HuH-7.5 (cell line): ENCODE measurements at places on chromosomes 3 and 15.

- DNase-seq, result no peak
These were observed 295.0 kb upstream of the ICE2 start for GRCh38 chr15:60773901-60774300.

DNA sequence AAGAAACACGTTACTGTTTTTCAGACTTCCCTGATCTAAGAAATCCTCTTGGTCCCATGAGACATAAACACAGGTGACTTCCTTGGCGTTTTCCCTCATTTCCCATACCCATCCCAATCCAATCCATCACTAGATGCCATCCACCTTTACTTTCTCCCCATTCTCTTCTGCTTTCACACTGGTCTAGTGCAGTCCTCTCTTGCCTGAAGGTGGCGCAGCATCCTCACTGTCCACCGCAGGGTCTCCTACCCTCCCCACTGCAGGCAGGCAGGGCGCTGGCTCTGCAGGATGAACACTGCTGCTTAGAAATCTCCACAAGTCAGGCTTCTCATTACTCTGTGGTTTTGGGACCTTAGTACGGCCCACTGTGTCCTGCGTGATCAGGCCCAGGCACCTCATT, 58.2 kb downstream of the RAB7A start:
- DNase-seq, result no peak

GRCh38 chr3:8553405-8553804, 51.8 kb downstream of the LMCD1 start:
- no peak for DNase-seq

GRCh38 chr15:55334371-55334770, 15.3 kb downstream of the PIGB start:
- DNase-seq, result no peak

GRCh38 chr3:197926418-197926817, 23.6 kb upstream of the RPL35A start:
- no peak for DNase-seq

DNA sequence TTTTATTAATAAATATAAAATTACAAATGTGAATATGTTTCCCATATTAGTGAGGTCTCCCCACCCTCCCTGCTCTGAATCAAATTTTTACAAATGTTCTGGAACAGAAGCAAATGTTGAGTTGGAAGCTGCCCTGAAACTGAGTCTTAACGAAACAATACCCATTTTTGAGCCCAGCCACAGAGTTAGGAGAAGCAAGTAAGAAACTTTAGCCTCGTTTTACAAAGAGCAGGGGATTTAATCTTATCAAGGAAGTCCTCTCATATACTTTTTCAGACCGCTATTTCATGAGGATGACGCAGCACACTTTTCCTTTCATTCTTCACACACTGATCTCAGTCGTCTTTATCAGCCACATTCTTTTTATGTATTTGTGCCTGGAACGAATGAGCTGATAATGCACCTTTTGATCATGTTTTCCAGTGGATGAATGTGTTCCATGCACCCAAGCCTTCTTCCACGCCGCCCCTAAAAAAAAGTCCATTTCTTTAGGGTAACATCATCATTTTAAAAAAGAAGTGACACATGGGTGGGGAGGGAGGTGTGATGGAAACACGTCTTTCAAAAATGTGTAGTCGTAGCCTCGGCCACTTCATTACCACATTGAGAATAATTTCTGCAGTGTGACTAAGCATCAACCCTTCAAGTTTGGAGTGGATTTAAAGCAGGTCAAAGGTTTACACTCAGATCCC, 48.1 kb downstream of the SETMAR start:
- DNase-seq, result no peak

DNA sequence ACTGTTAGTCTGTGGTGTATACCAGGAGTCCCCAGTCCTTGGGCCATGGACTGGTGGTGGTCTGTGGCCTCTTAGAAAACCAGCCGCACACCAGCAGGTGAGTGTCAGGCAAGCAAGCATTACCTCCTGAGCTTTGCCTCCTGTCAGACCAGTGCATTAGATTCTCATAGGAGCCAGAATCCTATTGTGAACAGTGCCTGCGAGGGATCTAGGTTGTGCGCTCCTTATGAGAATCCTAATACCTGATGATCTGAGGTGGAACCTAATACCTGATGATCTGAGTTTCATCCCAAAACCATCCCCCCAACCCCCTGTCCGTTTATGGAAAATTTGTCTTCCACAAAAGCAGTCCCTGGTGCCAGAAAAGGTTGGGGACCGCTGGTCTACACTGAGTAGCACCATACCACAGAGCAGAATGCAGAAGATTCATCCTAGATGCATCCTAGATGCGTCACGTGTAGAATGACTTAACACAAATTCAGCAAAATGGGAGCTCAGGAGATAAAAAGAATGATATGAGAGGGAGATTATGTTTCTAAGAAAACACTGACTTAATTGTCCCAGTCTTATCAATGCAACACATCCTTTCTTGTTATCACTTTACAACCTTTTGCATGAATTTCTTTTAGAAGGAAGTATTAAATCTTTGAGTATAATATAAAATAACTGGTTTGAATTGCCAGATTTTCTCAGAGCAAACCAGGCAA, 28.5 kb downstream of the SELENOT start:
- DNase-seq, result no peak

DNA sequence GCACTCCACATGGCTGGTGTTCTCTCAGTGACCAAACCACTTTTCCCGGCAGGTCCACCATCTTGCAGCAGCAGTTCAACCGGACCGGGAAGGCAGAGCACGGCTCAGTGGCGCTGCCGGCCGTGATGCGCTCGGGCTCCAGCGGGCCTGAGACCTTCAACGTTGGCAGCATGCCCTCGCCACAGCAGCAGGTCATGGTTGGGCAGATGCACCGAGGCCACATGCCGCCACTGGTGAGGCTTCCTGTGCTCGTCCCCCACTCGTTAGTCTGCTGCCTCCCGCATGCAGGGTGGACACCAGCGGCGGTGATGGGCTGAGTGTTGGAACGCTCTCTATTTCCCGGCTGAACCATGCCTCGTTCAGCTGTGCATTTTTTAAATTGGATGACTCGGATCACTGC, 344.9 kb upstream of the TPM1 start:
- no peak for DNase-seq

GRCh38 chr15:63362196-63362595, 19.4 kb downstream of the CA12 start:
- DNase-seq, result no peak

DNA sequence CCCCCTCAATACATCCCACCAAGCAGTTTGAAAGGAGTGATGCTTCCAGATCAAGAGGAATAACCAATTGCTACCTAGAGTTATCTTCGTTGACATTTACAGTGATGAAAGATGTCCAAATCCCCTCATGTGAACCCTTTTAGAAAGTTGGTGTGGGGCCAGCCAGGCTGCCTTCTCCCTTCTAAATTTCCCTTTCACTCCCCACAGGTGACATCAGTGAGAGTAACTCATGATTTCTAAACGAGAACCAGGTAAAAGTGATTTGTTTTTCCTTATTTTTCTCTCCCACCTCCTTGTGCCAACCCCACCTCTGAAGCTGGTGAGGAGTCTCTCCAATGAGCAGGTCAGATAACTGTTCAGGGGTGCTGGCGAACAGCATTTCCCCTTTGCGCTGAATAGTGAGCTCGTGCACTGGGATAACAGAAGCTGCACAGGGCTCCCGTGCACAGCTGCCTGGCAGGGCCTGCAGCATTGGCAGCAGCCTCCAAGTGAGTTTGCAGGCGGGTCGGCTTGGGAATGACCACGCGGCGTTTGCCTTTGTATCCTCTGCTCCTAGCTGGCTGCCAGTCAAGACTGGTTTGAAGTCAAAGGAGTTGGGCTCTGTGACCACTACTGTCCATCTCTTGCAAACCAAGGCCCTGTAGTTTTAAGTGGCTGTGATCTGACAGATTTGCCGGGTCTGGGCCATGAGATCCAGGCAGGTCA, 70.2 kb upstream of the CORO2B start:
- no peak for DNase-seq

GRCh38 chr3:79534727-79535126, 233.1 kb downstream of the ROBO1 start:
- DNase-seq, result no peak

GRCh38 chr15:60557191-60557618, 78.3 kb upstream of the ICE2 start:
- DNase-seq, result no peak

- peak; percentile 94 for DNase-seq
These were observed 35.2 kb downstream of the BDH1 start for GRCh38 chr3:197520311-197521276.

GRCh38 chr3:192901435-192901834, 16.2 kb downstream of the MB21D2 start:
- DNase-seq, result no peak

DNA sequence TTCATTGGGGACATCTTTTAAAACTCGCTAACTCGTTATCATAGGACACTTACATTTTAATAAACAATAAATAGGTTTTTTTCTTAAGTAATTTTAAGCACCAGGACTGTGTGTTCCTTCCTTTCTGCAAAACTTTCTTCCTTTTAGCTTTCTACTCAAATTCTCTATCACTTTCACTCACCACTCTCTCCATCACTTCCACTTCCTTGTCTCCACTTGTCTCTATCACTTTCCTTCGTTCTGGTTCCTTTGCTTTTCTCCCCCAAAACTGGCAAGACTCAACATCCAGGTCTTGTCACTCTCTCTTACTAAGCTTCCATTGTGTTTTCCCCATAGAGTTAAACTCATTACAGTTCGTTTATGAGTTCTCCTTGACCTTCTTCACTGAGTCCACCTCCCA, 99.0 kb downstream of the ZPLD1 start:
- no peak for DNase-seq

GRCh38 chr3:127275287-127275781, 12.5 kb downstream of the PRR20G start:
- no peak for DNase-seq

DNA sequence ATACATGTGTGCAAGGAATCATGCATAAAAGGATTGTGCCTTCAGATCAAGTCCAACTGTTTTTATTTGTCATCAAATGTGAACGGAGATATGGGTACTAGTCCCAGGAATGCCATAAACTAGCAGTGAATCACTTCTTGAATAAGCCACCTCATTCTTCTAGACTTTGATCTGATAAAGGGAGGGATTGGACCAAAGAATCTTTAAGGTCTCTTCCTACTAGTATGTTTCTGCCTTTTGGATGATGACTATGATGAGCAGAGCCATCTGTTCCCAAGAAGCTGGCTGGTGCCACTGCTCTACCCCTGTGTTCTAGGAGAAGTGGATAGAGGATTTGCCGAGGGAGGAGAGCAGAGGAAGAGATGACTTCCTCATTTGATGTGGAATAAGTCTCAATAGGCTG, 28.8 kb upstream of the UACA start:
- DNase-seq, result no peak

DNA sequence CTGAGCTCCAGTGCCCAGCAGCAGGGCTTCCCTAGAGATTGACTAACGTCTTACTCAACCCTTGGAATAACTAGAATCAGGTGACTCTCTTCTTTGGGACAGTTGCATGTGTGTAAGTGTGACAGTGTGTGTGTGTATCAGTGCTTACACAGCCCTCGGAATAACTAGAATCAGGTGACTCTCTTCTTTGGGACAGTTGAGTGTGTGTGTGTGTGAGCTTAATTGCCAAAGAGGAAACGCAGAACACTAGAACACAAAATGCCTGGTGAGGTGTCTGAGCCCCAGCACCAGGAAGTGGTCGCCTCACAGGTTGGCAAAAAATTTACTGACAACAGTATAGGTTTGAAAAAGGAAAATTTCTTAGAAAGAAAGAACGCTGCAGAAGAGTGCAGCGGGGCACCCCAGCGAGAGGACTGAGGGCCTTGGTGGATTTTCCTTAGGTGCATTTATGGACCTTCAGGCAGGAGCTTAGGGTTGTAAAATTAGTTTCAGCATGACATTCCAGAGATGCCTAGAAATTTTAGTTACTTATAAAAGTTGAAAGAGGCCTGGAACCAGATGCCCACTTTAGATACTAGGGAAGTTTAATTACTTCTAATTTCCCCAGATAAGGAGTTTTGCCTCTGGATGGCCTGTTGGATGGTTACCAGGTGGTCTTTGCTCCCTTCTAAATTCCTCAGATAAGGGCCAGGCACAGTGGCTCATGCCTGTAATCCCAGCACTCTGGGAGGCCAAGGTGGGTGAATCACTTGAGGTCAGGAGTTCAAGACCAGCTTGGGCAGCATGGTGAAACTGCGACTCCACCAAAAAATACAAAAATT, 3.7 kb upstream of the WDR82 start:
- no peak for DNase-seq

- DNase-seq, result no peak
These were observed 140.3 kb downstream of the NR2F2 start for GRCh38 chr15:96470681-96471310.

- DNase-seq, result no peak
These were observed 28.6 kb upstream of the SPATA12 start for GRCh38 chr3:57031631-57032541.

DNA sequence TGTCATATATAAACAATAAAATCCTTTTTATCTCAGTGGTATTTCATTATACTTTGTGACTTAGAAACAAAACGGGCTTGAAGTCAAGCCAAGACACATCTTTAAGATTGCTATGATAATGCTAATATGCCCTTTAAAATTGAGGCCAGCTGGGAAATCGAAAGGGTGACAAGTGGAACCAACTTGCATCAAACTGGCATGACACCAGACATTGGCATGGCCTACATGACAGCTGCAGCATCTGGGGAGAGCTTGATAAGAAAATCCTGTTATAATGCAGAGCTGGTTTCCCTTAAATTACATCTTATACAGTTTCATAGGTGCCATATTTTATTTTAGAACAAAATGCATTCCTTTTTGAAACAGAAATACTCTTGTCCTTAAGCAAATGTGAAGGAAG, 325.2 kb downstream of the ZBBX start:
- DNase-seq, result no peak

GRCh38 chr3:39529577-39529976, 62.1 kb downstream of the MOBP start:
- no peak for DNase-seq

- no peak for DNase-seq
These were observed 27.5 kb downstream of the RARB start for GRCh38 chr3:25455441-25456132.

DNA sequence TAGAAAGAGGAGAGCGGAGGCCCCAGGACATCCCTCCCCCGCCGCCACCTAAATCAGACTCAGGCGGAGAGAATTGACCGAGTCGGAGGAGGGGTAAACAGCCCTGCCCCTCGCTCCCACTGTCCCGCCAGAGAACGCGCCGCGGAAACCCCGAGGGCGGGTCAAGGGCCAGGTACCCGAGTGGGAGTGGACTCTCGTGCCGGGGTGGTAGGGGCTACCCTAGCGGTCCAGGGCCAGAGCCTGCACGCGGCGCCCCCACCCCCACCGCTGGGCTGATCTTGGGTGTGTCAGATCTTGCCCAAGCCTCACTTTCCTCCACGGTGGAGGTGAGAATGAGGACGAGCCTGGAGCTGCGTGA, 19.0 kb downstream of the SPATA12 start:
- peak; percentile 13 for DNase-seq

GRCh38 chr15:60507596-60508424, 28.9 kb upstream of the ICE2 start:
- DNase-seq, result peak; percentile 22

GRCh38 chr3:145963111-145963510, 197.9 kb downstream of the PLOD2 start:
- no peak for DNase-seq

GRCh38 chr15:84816694-84817465, at the start of gene ALPK3:
Gene ALPK3 (plus strand): TSS chr15:84817356. CDS start chr15:84817453, 97 bp downstream.
- no peak for DNase-seq

GRCh38 chr3:62708638-62709373, 166.4 kb downstream of the CADPS start:
- DNase-seq, result no peak

- no peak for DNase-seq
These were observed 58.5 kb upstream of the CTSH start for GRCh38 chr15:79003301-79003700.

- DNase-seq, result no peak
These were observed 26.6 kb downstream of the EHD4 start for GRCh38 chr15:41945731-41946130.

- no peak for DNase-seq
These were observed 133.8 kb downstream of the RBMS3 start for GRCh38 chr3:29414468-29415224.
